ENCODE measurements at places on chromosomes 1 and 21.

DNA sequence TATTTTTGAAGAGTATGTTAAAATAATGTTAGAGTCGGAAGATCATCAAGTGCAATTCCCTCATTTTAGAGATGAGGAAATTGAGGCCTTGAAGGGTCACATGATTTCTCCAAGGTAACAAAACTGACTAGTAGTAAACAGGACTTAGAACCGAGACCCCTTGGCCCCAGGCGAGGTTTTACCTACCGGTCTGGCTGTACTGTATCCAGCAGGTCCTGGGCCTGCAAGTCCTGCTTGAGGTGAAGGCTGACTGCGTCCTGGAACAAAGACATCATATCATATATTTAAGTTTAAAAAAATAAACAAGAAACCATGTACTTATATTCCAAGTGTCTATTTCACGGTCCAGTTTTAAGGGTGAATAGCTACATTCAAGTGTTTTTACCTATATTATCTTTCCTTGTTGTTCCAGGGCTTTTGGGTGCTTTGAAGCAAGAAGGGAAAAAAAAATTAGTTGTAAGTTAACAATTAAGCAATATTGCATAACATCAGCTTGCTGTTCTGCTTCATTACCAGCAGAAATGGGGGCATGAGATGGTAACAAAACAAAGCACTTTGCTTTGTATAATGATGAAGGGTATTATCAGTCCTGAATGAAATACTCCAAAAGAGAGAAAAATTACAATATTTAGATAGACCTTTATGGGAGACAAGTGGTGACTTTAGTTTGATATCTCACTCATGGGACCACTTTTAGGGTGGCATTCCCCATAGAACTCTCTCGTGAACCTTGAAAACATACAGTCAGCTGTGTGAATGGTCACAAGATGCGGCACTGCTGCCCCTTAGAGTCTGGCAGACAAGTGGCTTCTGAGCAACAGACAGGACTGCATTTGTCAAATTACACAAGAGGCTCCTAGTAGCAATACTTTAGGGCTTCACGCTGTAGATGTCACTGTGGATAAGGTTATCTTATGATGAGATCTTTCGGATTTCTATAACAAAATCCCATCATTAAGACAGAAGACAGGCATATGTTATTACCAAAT lies 29.8 kb upstream of the CFAP298 start:
- no peaks in the 10 kb centered on the region for H3K4me1 ChIP-seq
- peaks cover 38% of the 10 kb centered on the region for H3K36me3 ChIP-seq
- H3K27ac ChIP-seq: no peak overlapping the region

GRCh38 chr1:178580096-178580495 lies 67.2 kb downstream of the TEX35 start:
- DNase-seq: no peak
- H3K4me3 ChIP-seq: no peak overlapping the region
- H3K27ac ChIP-seq: no peak overlapping the region
- no peaks in the 10 kb centered on the region for H3K4me1 ChIP-seq
- H3K27me3 ChIP-seq: no peaks in the 10 kb centered on the region

- no peak overlapping the region for H3K27ac ChIP-seq
- peaks cover 3% of the 10 kb centered on the region for H3K36me3 ChIP-seq
- peaks cover 23% of the 10 kb centered on the region for H3K4me1 ChIP-seq
- H3K4me3 ChIP-seq: no peak overlapping the region
Measured at GRCh38 chr1:25647106-25647505, 30.5 kb downstream of the MAN1C1 start.

GRCh38 chr1:25610822-25611630 lies 5.6 kb upstream of the MAN1C1 start:
- no peak overlapping the region for H3K4me3 ChIP-seq
- peaks cover 7% of the 10 kb centered on the region for H3K27me3 ChIP-seq

DNA sequence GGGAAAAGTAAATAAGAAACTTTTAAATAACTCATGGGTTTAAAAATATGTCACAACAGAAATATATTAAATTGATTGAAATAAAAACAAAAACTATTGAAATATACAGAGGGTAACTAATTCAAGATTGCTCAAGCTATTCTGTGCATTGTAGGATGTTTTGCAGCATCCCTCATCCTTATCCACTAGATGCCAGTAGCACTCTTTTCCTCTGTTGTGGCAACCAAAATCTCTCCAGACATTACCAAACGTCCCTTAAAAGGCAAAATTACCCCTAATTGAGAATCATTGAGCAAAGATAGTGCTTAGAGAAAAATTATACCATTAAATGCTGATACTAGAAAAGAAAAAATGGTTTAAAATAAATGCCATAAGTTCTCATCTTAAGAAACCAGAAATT lies 682.6 kb downstream of the RWDD3 start:
- H3K27ac ChIP-seq: no peak overlapping the region
- DNase-seq: no peak
- H3K27me3 ChIP-seq: no peaks in the 10 kb centered on the region
- no peaks in the 10 kb centered on the region for H3K4me1 ChIP-seq
- no peaks in the 10 kb centered on the region for H3K36me3 ChIP-seq
- H3K4me3 ChIP-seq: no peak overlapping the region

DNA sequence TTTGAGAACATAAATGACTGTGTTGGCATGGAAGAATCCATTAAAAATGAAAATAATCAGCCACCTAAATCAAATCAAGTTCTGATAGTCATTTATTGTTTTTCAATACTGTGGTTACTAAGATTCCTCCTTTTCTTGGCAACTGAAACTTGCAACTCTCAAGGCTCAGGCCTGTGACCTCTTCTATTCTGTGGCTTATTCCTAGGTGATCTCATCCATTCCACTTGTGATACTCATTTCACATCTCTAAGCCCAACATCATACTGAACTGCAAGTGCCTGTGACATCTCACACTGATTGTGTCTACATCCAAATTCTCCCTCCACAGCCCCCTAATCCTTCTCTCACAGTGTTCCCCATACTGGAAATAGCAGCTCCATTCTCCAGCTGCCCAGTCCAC lies 4.8 kb upstream of the ST6GALNAC5 start:
- no peaks in the 10 kb centered on the region for H3K36me3 ChIP-seq
- no peaks in the 10 kb centered on the region for H3K4me1 ChIP-seq
- no peak overlapping the region for H3K27ac ChIP-seq
- no peak overlapping the region for H3K4me3 ChIP-seq
- no peak for DNase-seq
- peaks cover 10% of the 10 kb centered on the region for H3K27me3 ChIP-seq

- DNase-seq: peak; percentile 57
- H3K27ac ChIP-seq: peak overlapping the region; percentile 31
Measured at GRCh38 chr1:16158025-16158424, 2.2 kb upstream of the EPHA2 start.

- no peaks in the 10 kb centered on the region for H3K4me1 ChIP-seq
- peaks cover 11% of the 10 kb centered on the region for H3K27me3 ChIP-seq
- no peak overlapping the region for H3K27ac ChIP-seq
- DNase-seq: no peak
- no peaks in the 10 kb centered on the region for H3K36me3 ChIP-seq
Measured at GRCh38 chr1:21641967-21642739, 27.0 kb downstream of the RAP1GAP start.

- no peak for DNase-seq
- H3K4me1 ChIP-seq: peaks cover 10% of the 10 kb centered on the region
- no peak overlapping the region for H3K27ac ChIP-seq
- H3K4me3 ChIP-seq: peak overlapping the region; percentile 51
- peaks cover 27% of the 10 kb centered on the region for H3K27me3 ChIP-seq
Measured at GRCh38 chr1:207964195-207964966, 53.5 kb upstream of the CD34 start.

- no peak overlapping the region for H3K4me3 ChIP-seq
- H3K27ac ChIP-seq: no peak overlapping the region
- no peak for DNase-seq
- no peaks in the 10 kb centered on the region for H3K36me3 ChIP-seq
Measured at GRCh38 chr1:7471836-7472235, 299.3 kb upstream of the VAMP3 start.

- DNase-seq: peak; percentile 70
- H3K4me3 ChIP-seq: peak overlapping the region; percentile 47
- peak overlapping the region; percentile 99 for H3K27ac ChIP-seq
Measured at GRCh38 chr1:226001963-226002666, 3.0 kb upstream of the SDE2 start.

DNA sequence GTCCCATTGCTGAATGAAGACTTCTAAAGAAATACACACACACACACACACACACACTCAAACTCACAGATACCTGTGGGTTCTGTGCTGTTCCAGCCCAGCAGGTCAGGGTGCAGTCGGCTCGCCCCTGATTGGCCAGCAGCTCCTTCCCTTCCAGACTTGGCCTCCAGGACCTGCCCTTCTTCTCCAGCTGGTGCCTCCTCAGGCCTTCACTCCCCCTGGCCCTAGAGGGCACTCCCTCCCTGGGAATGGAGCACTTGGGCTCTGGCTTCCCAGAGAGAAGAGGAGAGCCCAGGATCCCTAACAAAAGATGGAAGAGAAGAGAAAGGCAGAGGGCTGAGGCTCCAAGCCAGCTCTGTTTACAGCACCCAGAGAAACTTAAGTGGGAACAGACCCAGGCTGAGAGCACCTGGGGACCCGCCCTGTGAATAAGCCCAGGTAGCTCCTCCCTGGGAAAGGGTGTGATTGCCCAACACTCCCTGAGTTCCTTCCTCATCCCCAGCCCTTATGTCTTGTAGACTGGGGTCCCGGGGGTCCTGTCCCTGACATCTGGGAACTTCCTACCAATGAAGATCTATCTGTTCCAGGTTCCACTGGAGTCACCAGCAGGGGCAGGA lies at the start of gene PGLYRP3:
Gene PGLYRP3, minus strand, starts transcription at position 383 of the 617 bp plus-strand sequence. CDS start 2,287 bp downstream, outside the sequence.
- no peak within 1 kb of the TSS for H3K4me3 ChIP-seq
- DNase-seq: no peak
- H3K4me1 ChIP-seq: no peaks in the 10 kb centered on the region

DNA sequence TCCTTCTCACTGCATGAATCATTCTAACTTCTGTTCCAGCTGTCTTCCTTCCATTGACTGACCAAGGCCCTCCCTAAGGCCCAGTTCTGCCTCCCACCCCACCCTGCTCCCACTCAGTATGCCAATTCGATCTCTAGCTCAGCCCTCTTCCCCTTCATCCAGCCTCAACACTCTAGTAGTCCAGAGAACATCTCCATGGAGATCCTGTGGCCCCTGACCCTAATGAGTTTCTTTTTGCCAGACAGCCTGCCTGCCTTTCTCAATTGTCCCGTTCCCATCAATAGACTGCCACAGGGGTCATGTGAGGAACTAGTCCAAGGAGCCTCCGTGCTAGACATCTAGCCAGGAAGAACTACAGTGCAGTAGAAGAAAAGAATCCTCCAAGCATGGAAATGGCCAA lies 26.4 kb downstream of the RRAGC start:
- DNase-seq: no peak
- H3K4me1 ChIP-seq: no peaks in the 10 kb centered on the region
- no peak overlapping the region for H3K4me3 ChIP-seq
- no peaks in the 10 kb centered on the region for H3K36me3 ChIP-seq

DNA sequence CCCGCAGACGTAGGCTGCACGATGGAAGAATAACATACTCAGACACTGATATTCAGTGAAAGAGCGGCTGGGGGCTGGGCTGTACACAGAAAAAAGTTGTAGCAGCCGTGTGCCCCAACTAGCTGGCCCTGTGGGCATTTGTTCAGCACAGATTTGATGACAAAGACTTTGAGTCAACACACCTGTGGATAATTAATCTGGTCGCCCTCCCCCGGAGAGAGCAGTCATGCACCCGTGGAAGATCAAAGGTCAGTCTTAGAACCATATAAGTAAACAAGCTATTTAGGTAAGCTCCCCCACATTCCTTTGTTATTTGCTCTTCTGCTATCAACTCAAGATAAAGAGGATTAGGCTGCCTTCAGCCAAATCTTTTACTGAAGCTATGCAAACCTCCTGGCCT lies 148.4 kb upstream of the HMCN1 start:
- H3K27me3 ChIP-seq: no peaks in the 10 kb centered on the region
- H3K27ac ChIP-seq: no peak overlapping the region
- no peak overlapping the region for H3K4me3 ChIP-seq
- H3K4me1 ChIP-seq: no peaks in the 10 kb centered on the region
- peaks cover 10% of the 10 kb centered on the region for H3K36me3 ChIP-seq

DNA sequence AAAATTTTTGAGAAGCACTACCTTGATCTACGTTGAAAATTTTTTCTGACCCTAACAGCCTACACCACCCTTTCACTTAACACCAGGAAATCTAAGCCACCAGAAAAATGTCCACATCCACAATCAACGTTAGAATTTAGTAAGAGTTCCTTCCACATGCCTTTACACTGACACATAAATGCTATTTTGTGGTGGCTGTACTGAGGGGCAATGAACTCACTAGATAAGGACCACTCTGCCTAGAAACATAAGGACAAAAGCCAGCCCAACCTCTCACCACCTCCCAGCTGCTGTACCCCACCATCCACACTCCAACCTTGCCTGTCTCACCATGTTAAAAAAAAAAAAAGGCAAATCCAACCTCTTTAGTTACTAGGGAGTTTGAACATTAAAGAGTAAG lies 29.8 kb downstream of the PARP1 start:
- H3K27ac ChIP-seq: no peak overlapping the region
- peaks cover 48% of the 10 kb centered on the region for H3K36me3 ChIP-seq
- DNase-seq: no peak
- H3K4me3 ChIP-seq: no peak overlapping the region

GRCh38 chr1:71753746-71754145 lies 528.6 kb downstream of the NEGR1 start:
- no peaks in the 10 kb centered on the region for H3K27me3 ChIP-seq
- H3K36me3 ChIP-seq: no peaks in the 10 kb centered on the region

DNA sequence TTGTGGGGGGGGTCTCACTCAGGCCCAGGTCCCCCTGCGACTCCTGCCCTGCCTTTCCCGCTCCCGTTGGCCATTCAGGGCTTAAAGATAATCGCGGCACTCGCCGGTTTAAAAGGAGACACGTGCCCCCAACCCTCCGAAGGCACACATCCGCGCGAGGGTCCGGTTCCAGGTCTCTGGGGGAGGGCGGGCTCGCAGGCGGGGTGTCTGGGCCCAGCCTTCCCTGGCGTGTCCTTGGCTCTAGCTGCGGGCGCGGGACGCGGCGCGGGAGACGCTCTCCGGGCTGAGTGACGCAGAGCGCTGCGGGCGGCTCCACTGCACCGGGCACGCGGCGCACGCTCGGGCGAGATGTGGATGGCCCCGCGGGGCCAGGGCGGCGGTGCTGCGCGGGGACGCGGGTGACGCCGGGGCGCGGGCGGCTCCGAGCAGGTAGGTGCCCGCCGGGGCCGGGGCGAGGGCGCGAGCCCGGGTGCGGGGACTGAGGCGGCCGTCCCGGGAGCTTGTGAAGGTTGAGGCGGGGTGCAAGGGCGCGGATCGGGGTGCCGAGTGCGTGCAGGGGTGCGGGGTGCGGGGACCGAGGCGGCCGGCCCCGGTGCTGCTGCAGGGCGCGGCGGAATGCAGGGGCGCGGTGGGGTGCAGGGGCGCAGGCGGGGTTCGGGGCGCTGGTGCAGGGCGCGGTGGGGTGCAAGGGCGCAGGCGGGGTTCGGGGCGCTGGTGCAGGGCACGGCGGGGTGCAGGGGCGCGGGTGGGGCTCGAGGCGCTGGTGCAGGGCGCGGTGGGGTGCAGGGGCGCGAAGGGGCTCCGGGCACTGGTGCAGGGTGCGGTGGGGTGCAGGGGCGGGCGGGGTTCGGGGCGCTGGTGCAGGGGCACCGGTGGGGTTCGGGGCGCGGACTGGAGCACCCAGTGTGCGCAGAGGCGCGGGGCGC lies 3.3 kb upstream of the TRPM2 start:
- H3K4me1 ChIP-seq: peaks cover 39% of the 10 kb centered on the region
- H3K27ac ChIP-seq: no peak overlapping the region
- DNase-seq: no peak
- H3K27me3 ChIP-seq: peaks cover 15% of the 10 kb centered on the region
